Omental fat pad (tissue), 4 donors: ENCODE measurements at places on chromosomes 4 and X. TPM values are rescaled to one million over a fixed set of nuclear protein-coding genes. Genes with fewer than 3 reads are reported as not detected.

The ASB12 gene
- not detected for total RNA-seq

The GABRG1 gene
- not detected for total RNA-seq

The FTHL17 gene
- total RNA-seq: not detected

The ETDC gene
- not detected for total RNA-seq

The SPANXD gene
- total RNA-seq: not detected

The CTAG1B gene
- not detected for total RNA-seq

The GLRA2 gene
- not detected for total RNA-seq

The MAGEE2 gene
- total RNA-seq: not detected

The MAGEA9B gene
- total RNA-seq: not detected

The ENPP6 gene
- 0.19 TPM for total RNA-seq

The UGT8 gene
- total RNA-seq: not detected

The IL21 gene
- not detected for total RNA-seq

The HTN1 gene
- total RNA-seq: not detected

The FRMPD4 gene
- 0.13 TPM for total RNA-seq

The ZAR1 gene
- not detected for total RNA-seq
